ENCODE measurements at places on chromosomes 16 and 17. TPM values are rescaled to one million over a fixed set of nuclear protein-coding genes. Genes with fewer than 3 reads are reported as not detected.

Gene AXIN2
- polyA plus RNA-seq: 1.8 TPM

Gene CES3
- 0.01 TPM for polyA plus RNA-seq

Gene FOXF1
- polyA plus RNA-seq: 14.0 TPM

Gene TP53TG3F
- not detected for polyA plus RNA-seq

Gene PDILT
- polyA plus RNA-seq: not detected

Gene FBXO39
- polyA plus RNA-seq: 0.25 TPM

Gene FSCN2
- 0.35 TPM for polyA plus RNA-seq

Gene GRIN2A
- 0.19 TPM for polyA plus RNA-seq

Gene CD300LG
- not detected for polyA plus RNA-seq

Gene SSTR5
- not detected for polyA plus RNA-seq
